Osteocyte (in vitro differentiated cells): ENCODE measurements at places on chromosomes 11 and 22. TPM values are rescaled to one million over a fixed set of nuclear protein-coding genes. Genes with fewer than 3 reads are reported as not detected.

DNA sequence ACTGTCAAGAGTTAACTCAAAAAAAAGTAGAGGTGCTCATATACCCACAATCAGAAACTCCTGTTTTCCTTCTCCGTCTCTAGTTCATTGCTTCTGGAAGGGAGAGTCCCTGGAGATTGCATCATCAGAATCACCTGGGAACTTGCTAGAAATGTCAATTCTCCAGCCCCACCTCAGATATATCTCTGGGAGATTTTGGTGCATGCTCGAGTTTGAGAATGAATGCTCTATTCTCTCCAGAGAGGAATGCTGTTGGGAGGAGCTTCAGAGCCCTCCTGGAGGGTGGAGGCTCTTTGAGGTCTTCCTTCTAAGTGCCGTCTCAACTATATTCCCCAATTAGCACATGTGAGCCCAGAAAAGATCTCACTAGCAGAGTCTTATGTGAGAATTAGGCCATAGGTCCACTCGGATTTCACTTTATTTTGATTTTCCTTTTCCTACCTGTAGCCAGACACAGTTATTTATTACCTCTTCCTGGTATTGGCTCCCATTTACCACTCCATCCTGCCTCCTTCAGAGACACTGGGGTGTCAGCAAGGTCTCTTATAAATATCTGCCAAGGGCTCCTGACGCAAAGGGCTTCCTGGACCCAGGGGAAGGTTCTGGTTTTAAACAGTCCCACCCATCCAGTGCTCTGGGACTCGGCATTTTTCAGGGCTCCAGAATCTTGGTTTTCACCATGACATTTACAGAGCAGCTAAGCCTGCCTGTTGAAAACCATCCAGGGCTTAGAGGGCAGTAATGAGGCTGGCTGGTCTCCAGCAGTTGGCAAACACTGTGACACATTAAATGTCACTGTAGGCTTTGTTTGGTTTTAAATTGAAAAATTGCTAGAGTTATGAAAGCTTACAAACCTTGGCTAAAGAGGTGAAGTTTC, 136.2 kb downstream of the CD44 start:
- H3K27me3 ChIP-seq = peaks cover 2% of the 10 kb centered on the region
- no peaks in the 10 kb centered on the region for H3K36me3 ChIP-seq
- H3K27ac ChIP-seq = no peak overlapping the region
- no peak overlapping the region for H3K4me3 ChIP-seq
- DNase-seq = no peak

Gene RIC3
- total RNA-seq = not detected in 2 replicates

Gene ACR
- total RNA-seq = not detected in 2 replicates

GRCh38 chr11:2128130-2128510, 11.1 kb downstream of the IGF2 start:
- H3K27me3 ChIP-seq = peaks cover 5% of the 10 kb centered on the region
- no peak overlapping the region for H3K27ac ChIP-seq
- H3K4me3 ChIP-seq = no peak overlapping the region
- DNase-seq = no peak
- H3K4me1 ChIP-seq = peaks cover 11% of the 10 kb centered on the region
- H3K36me3 ChIP-seq = peaks cover 15% of the 10 kb centered on the region

Gene TEAD1
- 152 and 154 TPM in 2 replicates for total RNA-seq

Gene IFT27
- total RNA-seq = 30.5 and 36.9 TPM in 2 replicates

DNA sequence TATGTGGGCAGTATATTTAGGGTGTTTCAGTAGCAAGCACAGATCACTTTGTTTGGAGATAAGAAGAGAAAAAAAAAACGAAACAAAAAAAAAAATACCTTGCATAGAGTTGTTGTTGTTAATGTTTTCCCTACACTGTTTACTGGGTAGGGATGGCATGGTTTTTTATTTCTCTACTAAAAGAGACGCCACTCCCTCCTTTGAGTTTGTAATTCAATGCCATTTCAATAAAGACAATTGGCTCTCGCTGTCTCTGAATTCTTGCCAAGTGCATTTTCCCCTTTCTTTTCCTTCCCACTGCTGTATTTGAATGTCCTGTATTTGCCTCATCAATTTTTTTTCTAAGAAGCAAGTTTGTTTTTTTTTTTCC, 213.9 kb upstream of the UBASH3B start:
- H3K36me3 ChIP-seq = no peaks in the 10 kb centered on the region
- peaks cover 17% of the 10 kb centered on the region for H3K27me3 ChIP-seq
- no peak overlapping the region for H3K4me3 ChIP-seq
- H3K27ac ChIP-seq = no peak overlapping the region
- no peak for DNase-seq
- H3K4me1 ChIP-seq = peaks cover 12% of the 10 kb centered on the region

Gene BATF2
- not detected in 2 replicates for total RNA-seq

DNA sequence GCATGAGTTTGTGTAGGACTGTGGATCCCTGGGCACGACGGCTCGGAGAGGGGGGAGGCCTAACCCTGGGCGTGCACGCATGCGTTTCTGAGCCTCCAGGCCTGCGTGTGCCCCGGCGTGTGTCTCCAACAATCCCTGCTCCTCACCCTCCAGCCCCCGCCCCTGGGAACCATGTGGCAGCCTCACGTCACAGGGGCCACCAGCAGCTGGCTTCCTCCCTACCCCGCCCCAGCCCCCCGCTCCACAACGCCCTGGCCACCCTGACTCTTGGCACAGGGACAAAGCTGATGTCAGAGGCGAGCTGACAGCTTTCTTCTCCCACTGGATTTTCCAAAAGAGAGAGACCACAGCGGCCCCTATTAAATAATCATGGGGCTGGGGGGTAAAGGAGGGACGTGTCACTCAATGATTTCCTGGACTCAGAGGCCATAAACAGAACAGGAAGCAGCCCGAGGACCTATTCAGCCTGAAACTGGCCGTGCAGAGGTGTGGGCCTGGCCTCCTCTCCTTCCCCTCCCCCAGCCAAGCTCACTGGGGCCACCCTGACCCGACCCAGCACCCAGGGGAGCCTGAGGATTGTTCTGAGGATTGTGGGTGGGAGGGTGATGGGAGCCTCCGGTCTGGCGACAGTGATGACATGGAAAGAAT, 6.8 kb upstream of the LIF start:
- H3K4me1 ChIP-seq = peaks cover 55% of the 10 kb centered on the region
- H3K27me3 ChIP-seq = no peaks in the 10 kb centered on the region
- H3K27ac ChIP-seq = peak overlapping the region; percentile 84
- H3K4me3 ChIP-seq = no peak overlapping the region

DNA sequence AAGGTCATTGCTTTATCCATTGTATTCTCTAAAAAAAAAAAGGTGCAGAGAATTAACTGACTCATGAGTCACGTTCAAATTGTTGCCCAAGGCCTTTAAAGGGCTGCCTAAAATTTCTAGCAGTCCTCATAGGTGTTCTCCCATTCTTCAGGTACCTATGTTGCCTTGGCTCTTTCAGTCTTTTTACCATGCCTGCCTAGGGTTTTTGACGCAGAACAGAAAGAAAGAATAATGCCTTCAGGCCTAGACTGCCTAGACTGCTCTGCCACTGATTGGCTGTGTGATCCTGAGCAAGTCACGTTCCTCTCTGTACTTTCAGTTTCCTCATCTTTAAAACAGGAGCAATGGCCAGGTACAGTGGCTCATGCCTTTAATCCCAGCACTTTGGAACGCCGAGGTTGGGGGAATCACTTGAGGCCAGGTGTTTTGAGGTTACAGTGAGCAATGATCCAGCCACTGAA, 21.5 kb downstream of the CTSC start:
- no peak overlapping the region for H3K27ac ChIP-seq
- H3K36me3 ChIP-seq = no peaks in the 10 kb centered on the region
- peaks cover 6% of the 10 kb centered on the region for H3K4me1 ChIP-seq
- no peak overlapping the region for H3K4me3 ChIP-seq

Gene TPBGL
- total RNA-seq = 0.13 TPM in 1 of 2 replicates, not detected in the other

Gene DNAJB7
- total RNA-seq = not detected in 2 replicates

Gene ZBTB16
- total RNA-seq = 19.1 and 20.3 TPM in 2 replicates

- no peaks in the 10 kb centered on the region for H3K4me1 ChIP-seq
- peaks cover 31% of the 10 kb centered on the region for H3K27me3 ChIP-seq
- no peak overlapping the region for H3K4me3 ChIP-seq
These were observed 8.1 kb downstream of the SULT4A1 start for GRCh38 chr22:43854121-43854785.

Gene DNAL4
- total RNA-seq = 16.4 and 17.0 TPM in 2 replicates

Gene MRGPRX3
- total RNA-seq = not detected in 2 replicates

GRCh38 chr11:133306019-133306418, 226.3 kb downstream of the OPCML start:
- H3K27ac ChIP-seq = no peak overlapping the region
- H3K4me3 ChIP-seq = no peak overlapping the region
- H3K4me1 ChIP-seq = no peaks in the 10 kb centered on the region
- H3K27me3 ChIP-seq = no peaks in the 10 kb centered on the region
- DNase-seq = no peak

- no peak for DNase-seq
- H3K4me3 ChIP-seq = no peak overlapping the region
- H3K27me3 ChIP-seq = no peaks in the 10 kb centered on the region
- no peak overlapping the region for H3K27ac ChIP-seq
- H3K36me3 ChIP-seq = no peaks in the 10 kb centered on the region
These were observed 116.5 kb upstream of the ANO5 start for GRCh38 chr11:22076271-22076930.

Gene SAA2
- not detected in 2 replicates for total RNA-seq

DNA sequence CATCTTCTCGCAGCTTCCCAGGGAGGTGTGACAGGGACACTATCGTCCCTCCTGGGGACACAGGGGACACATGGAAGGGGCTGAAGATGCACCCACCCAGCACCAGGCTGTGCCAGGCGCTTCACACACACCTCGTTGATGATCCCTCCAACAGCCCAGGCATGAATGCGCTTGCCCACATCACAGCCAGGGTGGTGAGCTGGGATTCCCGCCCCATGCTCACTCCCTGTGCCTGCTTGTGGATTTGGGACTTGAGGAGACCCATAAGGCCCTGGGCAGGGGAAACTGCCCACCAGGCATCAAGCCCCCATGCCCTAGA, 57.8 kb downstream of the OTOG start:
- H3K4me3 ChIP-seq = no peak overlapping the region
- H3K4me1 ChIP-seq = no peaks in the 10 kb centered on the region
- no peak for DNase-seq
- no peaks in the 10 kb centered on the region for H3K27me3 ChIP-seq

Gene TBX1
- 22.5 and 24.2 TPM in 2 replicates for total RNA-seq

Gene MYRF
- total RNA-seq = 0.43 and 0.47 TPM in 2 replicates
